ENCODE measurements at places on chromosomes 12 and 14.

- DNase-seq: no peak
These were observed 166.1 kb downstream of the PAWR start for GRCh38 chr12:79524507-79525148.

DNA sequence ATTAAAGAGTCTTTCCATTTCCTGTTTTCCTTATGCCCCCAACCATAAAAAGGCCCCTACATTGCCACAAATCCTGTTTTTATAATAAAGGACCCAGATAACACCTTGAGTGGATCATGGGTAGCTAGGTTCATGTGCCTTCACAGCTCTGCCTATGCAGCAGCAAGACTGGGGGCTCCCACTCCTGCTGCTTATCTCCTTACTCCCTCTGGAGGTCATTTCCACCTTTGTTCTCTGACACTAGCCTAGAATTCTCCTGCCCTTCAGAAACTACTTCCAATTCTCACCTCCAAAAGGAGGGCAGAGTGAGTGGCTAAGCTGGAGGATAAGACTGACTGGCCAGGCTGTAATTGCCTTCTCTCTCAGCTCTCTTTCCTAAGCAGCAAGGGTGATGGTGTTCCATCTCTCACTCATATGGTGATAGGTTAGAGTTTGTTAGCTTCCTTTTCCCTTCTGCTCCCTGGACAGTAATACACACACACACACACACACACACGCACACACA lies 20.0 kb upstream of the STAC3 start:
- DNase-seq: no peak

DNA sequence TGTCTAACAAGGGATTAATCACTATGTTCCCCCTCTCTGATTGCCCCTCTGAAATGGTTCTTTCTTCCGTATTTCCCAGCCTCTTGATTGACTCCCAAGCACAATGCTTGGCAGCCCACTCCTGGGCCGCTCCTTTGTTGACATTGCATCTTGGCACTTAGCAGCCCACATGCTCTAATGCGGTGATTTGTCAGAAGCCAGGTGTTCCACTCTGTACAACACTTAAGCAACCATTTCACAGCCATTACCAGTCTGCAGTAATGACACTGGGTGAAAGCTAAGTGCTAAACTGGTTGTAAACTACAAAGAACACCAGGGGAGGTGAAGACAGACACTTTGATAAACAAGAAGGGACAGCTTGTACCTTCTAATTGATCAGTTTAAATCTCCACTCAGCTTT lies 353.5 kb downstream of the TMEM132D start:
- DNase-seq: no peak

DNA sequence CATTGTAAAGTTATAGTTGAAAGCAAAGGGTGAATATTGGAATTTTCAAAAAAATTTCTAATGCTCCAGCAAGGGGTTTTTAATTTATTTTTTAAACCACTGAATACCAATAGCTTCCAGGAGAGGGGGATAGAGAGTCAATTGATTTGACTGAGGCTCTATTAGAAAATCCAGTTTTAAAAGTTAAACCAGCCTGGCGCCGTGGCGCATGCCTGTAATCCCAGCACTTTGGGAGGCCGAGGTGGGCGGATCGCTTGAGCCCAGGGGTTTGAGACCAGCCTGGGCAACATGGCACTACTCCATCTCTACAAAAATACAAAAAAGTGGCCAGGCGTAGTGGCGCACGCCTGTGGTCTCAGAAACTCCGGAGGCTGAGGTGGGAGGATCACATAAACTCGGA lies 150.1 kb downstream of the SLC38A4 start:
- no peak for DNase-seq

- DNase-seq: no peak
These were observed 14.8 kb downstream of the SMUG1 start for GRCh38 chr12:54173906-54174471.

DNA sequence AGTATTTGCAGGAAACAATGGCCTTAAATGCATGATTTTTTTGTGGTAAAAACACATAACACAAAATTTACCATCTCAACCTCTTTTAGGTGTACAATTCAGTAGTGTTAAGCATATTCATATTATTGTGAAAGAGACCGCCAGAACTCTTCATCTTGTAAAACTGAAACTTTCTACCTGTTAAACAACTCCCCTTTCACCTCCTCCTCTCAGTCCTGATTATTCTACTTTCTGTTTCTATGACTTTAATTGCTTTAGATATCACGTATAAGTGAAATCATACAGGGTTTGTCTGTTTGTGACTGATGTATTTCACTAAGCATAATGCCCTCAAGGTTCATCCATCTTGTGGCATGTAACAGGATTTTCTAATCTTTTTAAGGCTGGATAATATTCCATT lies 353.4 kb downstream of the ADAMTS20 start:
- DNase-seq: no peak

GRCh38 chr14:100399052-100399849 lies 76.1 kb downstream of the SLC25A47 start:
- DNase-seq: no peak

DNA sequence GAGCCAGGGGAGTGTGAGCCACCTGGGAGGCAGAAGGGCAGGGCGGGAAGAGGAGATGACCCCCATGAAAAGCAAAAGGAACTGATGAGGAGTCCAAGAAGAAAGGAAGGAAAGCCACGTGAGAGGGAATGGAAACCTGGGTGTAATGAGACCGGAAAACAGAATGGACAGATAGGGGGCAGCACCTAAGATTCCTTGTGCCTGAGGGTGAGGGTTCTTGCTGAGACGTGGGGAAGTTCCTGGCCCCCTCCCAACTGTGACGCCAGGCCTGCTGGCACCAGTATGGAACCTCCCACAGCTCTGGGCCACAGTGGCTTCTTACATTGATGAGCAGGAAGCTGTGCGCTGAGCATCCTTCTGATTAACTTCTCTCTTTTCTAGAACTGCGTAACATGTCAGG lies 30.8 kb downstream of the TTC7B start:
- no peak for DNase-seq

DNA sequence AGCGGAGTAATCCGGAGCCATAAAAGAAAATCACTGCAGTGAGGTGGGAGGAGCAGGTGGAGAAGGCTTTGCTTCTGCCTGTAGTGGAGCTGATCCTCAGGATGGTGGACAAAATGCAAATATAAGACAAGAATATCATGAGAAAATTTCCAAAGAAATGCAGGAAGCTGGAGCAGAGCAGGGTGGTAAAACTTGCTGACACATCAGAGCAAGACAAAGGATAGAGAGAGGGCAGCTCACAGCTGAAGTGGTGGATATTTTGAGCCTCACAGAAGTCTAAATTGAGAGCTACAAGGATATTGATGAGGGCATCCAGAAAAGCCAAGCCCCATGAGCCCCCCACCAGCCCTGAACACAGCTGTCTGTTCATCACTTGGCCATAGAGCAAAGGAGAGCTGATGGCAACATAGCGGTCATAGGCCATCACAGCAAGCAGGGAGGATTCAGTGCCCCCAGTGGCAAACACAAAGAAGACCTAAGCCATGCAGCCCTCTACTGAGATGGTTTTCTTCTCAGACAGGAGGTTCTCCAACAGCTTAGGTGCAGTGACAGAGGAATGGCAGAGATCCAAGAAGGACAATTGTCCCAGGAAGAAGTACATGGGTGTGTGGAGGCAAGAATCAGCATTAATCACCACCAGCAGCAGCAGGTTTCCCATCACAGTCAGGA lies 30.0 kb upstream of the ANP32D start:
- DNase-seq: no peak

- no peak for DNase-seq
These were observed 6.0 kb downstream of the P3H3 start for GRCh38 chr12:6834254-6834653.
